ENCODE measurements at places on chromosomes 11 and 22.

- peak; percentile 71 for DNase-seq
These were observed at the start of gene YPEL4 for GRCh38 chr11:57649826-57650738. YPEL4 (minus strand) TSS chr11:57649912; CDS start chr11:57647107, 2,805 bp downstream.

GRCh38 chr11:86559311-86559945 lies 113.0 kb downstream of the ME3 start:
- DNase-seq: no peak

GRCh38 chr11:6629892-6630631 lies 10.8 kb upstream of the TPP1 start:
- DNase-seq: no peak

- no peak for DNase-seq
These were observed 86.3 kb upstream of the CRYBB3 start for GRCh38 chr22:25113316-25113721.

DNA sequence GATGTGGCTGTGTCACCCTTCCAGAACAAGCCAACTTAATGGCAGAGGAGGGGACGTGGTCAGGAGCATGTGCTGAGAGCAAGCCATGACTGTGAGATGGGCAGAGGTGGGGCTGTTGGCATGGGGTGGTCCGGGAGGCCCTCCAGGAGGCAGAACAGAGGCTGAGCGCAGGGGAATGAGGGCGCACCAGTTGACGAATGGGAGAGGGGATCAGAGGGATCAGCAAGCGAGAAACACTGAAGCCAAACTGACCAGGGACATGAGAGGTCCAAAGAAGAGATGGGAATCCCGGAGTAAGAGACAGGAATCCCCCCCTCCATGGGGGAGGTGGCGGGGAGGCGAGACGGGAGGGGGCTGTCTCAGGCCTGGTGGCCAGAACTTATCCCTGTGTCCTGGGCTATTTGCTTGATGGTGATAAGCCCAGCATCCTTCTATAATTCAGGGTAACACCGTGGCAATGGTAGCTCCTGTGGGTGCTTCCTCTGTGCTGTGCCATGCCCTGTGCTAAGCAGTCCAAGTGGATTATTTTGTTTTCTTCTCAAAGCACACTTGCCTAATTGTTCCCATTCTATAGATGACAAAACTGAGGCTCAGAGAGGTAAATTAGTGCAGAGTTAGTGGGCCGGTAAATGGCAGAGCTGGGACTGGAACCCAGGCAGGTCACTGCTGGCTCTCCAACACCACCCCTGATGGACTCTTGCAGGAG lies 83.4 kb upstream of the SHISAL1 start:
- no peak for DNase-seq

DNA sequence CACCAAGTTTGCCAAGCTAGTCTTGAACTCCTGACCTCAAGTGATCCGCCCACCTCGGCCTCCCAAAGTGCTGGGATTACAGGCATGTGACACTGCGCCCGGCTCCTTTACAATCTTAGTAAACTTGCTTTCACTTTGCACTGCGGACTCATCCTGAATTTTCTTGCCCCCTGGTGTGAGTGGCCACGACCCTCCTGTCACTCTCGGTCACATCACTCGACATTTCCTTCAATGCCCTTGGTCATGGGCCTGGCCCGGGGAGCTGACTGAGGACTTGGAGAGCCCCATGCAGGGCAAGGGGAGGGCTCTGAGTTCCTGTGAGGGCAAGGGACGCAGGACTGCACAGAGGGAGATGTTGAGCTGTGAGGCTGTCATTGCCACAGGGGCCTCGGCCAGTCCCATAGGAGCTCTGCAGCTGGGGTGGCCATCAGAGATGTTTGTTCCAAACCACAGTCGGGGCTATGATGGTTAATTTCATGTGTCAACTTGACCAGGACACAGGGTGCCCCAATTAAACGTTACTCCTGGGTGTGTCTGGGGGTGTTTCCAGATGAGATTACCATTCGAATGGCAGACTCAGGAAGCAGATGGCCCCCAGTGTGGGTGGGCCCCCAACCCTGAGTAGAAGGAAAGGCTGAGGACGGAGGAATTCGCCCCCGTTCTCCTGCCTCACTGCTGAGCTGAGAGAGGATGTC lies 21.2 kb downstream of the A4GALT start:
- no peak for DNase-seq

GRCh38 chr11:284105-285020 lies 4.6 kb upstream of the PGGHG start:
- DNase-seq: no peak

DNA sequence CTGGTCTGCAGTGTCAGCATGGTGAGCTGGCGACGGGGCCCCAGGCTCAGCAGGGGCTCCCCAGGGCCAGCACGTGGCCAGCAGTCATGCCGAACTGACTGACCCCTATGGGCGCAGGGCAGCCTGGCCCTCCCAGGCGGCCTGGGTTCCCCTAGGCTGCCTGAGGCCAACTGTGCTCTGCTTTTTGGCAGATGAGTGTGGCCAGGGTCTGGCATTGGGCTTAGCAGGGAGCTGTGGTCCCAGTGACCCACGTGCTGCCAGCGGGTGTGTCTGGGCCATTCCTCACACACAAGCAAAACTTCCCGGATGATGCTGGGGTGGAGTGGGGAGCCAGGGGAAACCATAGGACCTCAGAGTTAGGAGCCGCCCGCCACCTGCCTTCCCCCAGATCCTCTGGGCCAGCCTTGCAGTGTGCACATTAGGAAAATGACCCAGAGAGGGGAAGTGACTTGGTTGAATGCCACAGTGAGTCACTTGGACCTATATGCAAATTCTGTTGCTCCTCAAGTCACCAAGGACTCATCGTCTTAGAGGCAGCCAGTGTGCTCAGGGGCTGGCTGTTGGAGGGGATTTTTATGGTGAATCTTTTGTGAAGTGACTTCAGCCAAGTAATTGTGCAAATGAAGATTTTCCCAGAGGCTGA lies 6.5 kb downstream of the ADORA2A start:
- DNase-seq: peak; percentile 58

- no peak for DNase-seq
These were observed 159.9 kb downstream of the TTC17 start for GRCh38 chr11:43518408-43519160.

DNA sequence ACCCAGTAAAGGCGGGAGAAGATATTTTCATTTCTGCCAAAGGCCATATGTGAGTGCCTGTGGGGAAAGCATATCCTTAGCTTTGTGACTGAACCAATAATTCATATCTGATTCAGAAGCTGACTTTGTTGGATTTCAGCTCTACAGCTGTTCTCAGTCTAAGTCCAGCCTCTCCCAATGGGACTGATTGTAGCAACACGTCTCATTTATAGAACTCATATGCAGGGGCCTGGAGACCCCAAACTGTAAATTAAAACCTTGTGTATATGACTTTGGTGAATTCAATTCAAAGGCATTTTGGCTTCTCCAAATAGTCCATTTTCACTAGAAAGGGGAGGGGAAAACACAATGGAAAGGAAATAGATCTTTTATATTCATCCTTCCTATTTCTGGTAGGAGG lies 250.4 kb upstream of the SORL1-AS1 start:
- no peak for DNase-seq

GRCh38 chr11:5809905-5810795 lies 1.4 kb downstream of the OR52N2 start:
- DNase-seq: no peak

DNA sequence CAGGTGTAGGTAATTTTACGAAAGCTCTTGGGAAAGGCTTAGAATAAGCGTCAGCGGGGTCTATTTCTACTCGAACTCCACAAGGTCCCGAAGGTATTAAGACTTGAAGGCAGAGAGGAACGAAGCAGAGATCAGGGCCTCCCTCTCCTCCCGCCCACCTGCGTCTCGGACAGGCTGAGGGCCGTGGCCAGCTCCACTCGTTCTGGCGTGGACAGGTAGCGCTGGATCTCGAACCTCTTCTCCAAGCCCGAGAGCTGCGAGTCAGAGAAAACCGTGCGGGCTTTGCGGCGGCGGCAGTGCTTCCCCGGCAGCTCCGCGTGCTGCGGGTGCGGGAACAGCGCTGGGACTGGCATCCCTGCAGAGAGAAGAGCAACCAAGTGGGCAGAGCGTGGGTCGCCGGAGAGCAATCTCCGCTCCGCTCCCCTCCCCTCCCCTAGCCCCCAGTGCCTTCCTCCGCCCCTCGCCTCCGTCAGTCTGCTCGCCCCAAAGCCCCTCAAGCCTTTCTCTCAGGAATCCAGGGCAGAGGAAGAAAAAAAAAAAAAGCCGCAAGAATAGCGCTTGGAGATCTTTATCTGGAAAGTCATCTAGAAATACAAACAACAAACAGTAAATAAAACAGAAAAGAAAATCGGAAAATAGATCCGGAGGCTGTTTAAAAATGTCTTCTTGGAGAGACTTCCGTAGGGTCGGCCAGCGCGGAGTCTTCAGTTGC lies 2.4 kb downstream of the BSX start:
- no peak for DNase-seq

DNA sequence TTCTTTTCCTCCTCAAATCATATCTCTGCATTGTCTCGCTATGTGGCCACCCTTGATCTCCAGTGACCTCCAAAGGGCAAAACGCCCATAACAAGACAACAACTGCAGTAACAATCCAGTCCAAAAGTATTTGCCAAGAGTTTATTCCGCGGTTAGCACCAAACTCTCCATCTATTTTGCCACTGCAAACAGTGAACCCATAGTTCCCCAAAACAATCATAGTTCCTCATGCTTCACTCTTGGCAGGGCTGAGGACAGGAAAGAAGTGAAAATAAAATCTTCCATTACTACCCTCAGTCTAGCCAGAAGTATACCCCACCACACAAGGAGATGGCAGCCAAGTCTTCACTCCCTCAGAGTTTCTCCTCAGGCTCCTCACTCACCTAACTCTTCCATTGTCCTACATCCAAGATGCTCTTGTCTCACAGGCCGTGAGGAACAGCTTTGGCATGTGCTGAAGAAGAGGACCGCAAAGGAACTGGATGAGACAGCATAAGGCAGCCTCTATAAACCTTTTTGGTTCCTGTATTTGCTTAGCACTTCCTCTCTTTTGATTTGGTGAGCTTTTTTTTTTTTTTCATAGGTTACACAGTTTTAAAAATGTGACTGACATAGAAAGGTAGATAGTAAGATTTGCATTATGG lies at the start of gene LPXN:
LPXN (minus strand) TSS at position 480 of the 644 bp plus-strand sequence; CDS start at position 396, 84 bp downstream.
- peak; percentile 41 for DNase-seq

GRCh38 chr11:100800202-100800601 lies 113.1 kb downstream of the ARHGAP42 start:
- no peak for DNase-seq

DNA sequence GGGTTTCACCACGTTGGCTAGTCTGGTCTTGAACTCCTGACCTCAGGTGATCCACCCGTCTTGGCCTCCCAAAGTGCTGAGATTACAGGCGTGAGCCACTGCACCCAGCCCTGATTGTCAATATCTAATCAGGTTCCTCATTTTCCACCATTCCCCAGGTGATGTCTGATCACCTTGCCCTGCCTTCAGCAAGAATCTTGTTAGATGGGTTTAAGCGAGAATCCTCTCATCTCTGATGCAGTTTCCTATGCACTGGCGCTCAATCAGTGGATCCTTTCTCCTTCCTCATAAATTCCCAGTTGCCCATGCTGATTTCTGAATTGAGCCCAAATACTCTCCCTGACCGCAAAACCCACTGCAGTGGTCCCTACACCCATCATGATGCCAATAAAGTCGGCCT lies 664 bp upstream of the ZC3H7B start:
- DNase-seq: no peak

DNA sequence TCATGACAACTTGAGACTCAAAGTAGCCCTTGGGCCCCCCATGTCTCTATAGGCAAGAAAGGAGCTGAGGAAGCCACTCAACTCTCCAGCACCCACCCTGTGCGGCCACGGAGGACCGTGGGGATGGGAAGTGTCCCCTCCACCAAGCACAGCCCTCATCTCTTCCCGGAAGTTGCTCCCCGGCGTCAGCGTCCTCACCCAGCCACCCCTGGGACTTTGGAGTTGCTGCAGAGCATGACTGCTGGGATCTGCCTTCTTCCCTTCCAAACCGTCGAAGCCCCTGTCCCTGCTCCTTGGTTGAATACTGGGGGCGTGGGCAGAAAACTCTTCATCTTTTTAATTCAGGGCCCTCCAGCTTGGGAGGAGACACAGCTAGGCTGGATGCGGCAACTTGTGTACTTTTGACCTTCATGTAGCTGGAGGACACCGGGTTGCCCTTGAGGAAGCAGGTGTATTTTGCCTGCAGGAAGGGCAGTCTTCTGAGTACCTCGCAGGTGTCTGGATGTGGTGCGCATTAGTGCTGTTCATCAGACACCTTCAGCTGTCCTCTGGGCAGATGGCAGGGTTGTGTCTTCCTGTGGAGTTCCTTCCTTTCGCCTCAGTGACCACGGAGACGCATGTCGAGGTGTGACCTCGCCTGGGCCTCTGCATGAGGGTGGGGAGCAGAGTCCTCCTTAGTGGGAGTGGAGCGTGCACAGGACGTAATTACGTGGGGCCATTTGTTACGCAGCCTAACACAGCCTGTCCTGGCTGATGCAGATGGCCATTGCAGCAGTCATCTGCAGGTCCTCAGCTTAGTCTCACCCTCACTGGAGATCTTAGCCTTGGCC lies 12.2 kb upstream of the IFITM3 start:
- no peak for DNase-seq

DNA sequence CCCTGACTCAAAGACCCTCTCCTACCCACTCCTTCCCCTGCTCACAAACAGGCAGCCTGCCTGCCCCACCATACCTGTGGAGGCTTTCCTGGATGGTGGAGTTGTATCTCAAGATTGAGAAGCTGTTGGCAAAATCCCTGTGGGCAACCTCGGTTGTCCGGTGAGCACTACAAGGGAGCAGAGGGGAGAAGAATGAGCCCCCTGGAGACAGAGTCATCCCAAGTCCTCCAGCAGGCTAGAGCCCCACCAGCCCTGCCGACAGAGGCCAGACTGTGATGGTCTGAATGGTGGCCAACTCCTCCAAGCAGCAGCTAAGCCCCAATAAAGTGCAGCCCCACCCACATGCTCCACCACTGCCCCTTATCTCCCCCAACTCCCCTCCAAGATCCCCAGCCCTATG lies 17.5 kb downstream of the TMPRSS13 start:
- DNase-seq: no peak

- no peak for DNase-seq
These were observed 25.3 kb downstream of the PPM1F start for GRCh38 chr22:21927174-21927823.

- no peak for DNase-seq
These were observed 50.8 kb downstream of the MN1 start for GRCh38 chr22:27750584-27751265.
